ENCODE measurements at places on chromosomes 7 and 10.

- no peak for DNase-seq
These were observed 231.8 kb upstream of the CTBP2 start for GRCh38 chr10:125392154-125392553.

- DNase-seq = no peak
These were observed 8.9 kb downstream of the ANXA11 start for GRCh38 chr10:80196270-80196949.

- no peak for DNase-seq
These were observed 39.9 kb downstream of the TAX1BP1 start for GRCh38 chr7:27779873-27780272.

DNA sequence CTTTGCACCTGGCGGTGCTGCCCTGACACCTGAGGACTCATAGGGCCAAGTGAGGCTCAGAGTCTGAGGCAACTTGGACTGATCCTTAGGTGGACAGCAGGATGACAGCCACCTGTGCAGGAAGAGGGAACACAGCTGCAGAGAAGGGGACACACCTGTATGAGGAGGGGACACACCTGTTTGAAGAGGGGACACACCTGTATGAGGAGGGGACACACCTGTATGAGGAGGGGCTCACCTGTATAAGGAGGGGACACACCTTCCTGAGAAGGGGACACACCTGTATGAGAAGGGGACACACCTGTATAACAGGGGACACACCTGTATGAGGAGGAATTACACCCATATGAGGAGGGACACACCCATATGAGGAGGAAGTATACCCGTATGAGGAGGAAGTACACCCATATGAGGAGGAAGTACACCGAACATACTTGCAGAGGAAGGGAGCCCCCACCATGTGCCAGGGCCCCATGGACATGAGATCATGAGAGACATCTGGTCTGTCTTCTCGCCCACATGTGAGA, 285.9 kb downstream of the ADARB2 start:
- DNase-seq = no peak
